ENCODE measurements at places on chromosomes 1 and 21.

GRCh38 chr1:86239894-86240293 is 83.3 kb upstream of the COL24A1 start:
- DNase-seq, result no peak

- DNase-seq, result no peak
Observed at GRCh38 chr1:203089001-203089650, 3.3 kb upstream of the MYOG start.

- no peak for DNase-seq
Observed at GRCh38 chr1:47918257-47918867, 78.8 kb downstream of the TRABD2B start.

DNA sequence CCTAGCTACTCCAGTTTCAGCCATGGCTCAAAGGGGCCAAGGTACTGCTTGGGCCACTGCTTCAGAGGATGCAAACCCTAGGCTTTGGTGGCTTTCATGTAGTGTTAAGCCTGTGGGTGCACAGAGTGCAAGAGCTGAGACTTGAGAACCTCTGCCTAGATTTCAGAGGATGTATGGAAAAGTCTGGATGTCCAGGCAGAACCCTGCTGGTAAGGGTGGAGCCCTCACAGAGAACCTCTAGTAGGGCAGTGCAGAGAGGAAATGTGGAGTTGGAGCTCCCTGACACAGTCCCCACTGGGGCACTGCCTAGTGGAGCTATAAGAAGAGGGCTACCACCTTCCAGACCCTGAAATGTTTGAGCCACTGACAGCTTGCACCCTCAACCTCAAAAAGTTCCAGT is 16.2 kb downstream of the RIIAD1 start:
- no peak for DNase-seq

DNA sequence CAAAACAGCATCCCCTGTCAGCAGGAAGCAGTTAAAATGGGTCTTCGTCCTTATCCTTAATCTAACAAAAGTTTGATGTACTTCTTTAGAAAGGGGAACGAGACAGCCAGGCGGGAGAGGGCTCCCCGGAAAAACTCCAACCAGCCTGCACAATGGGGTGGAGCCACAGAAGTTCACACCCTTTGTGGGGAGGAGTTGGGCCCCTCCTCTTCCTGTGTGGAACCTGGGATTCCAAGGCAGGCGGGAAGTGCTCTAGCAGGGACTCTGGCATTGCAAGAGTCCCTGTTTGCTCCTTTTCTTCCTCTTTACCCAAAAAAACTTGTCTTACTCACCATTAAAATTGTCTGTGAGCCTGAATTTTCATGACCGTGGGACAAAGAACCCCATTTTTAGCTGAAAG is 47.7 kb downstream of the FCRL5 start:
- DNase-seq, result no peak

DNA sequence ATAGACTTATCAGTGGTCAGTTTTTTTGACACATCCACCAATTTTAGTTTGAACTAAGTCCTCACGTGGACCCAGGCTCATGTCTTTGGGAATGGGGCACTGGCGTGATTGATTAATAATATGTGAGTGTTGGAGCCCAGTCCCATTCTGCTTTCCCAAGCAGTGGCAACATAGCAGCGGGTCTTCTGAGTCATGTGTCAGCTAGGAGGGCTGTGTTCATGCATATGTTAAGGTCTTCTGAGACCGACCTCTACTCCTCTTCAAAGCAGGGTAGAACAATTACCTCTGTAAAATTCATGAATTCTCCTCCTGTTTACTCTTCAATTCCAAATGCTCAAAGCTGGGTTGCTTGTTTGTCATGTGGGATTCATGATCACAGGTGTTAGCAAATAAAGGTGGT is 291.3 kb downstream of the CAMTA1 start:
- DNase-seq, result no peak

- DNase-seq, result no peak
Observed at GRCh38 chr21:28754862-28755261, 237.8 kb downstream of the LTN1 start.

DNA sequence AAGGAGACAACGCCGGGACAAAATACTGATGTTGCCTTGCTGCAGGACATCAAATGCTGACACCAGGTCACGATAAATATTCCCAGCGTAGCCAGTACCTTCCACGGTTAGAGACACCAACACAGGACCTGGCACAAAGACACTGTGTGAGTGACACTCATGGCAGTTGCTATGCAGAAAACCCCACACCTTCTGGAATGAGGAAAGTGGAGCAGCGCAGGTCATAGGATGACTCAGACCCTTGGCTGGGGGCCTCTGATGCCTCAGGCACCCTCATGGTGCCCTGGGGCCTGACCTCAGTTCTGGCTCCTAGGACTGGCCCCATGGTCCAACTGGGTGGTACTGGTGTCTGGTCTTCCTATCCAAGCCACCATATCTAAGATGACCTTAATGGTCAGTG is 7.0 kb downstream of the DCST2 start:
- no peak for DNase-seq

DNA sequence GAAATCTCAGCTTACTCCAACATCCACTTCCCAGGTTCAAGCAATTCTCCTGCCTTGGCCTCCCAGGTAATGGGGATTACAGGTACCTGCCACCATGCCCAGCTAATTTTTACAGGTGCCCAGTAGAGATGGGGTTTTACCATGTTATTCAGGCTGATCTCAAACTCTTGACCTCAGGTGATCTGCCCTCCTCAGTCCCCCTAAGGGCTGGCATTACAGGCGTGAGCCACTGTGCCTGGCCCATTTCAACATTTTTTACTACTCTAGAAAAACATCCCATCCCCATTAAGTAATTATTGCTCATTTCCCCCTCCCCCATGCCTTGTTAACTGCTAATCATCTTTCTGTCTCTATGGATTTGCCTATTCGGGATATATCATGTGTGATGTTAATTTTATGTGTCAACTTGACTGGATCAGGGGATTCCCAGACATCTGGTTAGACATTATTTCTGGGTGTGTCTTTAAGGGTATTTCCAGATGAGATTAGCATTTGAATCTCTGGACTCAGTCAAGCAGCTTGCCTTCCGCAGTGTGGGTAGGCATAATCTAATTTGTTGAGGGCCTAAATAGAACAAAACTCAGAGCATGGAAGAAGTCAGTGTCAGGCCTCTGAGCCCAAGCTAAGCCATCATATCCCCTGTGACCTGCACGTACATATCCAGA is 33.0 kb upstream of the ZBTB8B start:
- DNase-seq, result no peak

DNA sequence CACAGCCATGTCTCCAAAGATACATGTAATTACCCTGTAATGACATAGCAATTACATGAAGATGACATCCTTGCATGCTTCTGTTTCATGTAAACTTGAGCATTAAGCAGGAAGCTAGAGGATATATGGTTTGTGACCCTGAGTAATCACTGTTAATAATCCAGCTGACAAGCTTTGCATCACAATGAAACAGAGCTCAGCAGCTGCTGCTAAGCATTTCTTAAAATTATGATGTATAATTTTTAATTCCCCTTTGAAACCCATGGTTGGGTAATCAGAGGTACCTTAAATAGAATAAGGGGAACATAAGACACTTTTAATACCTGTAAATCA is 293.5 kb downstream of the NTNG1 start:
- DNase-seq, result no peak

Data from upper lobe of left lung (tissue), 6 donors.